ENCODE measurements at places on chromosomes 4 and X. TPM values are rescaled to one million over a fixed set of nuclear protein-coding genes. Genes with fewer than 3 reads are reported as not detected.
A peak's percentile ranks its signal among the peaks of the same experiment; 100 is the strongest.

The RIPPLY1 gene
- not detected for total RNA-seq

- peak; percentile 36 for DNase-seq
Measured at GRCh38 chrX:33725535-33726210, 406.4 kb downstream of the FAM47A start.

The MAGEB2 gene
- total RNA-seq, result not detected

DNA sequence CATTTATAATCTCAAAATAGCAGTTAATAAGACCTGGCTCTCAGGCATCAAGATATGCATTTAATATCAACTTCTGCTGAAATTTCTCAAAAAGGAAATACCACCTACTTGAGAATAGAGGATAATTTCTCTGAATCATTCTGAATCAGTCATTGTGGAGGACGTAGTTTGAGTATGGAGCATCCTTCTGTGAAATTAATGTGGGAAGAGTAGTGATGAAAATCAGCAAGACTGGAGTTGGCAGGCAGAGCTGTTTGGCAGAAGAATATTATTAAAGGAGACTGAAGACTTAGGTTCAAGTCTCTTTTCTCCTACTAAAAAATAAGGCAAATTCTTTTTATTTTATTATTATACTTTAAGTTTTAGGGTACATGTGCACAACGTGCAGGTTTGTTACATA lies 325.6 kb upstream of the ATOH1 start:
- no peak for DNase-seq

DNA sequence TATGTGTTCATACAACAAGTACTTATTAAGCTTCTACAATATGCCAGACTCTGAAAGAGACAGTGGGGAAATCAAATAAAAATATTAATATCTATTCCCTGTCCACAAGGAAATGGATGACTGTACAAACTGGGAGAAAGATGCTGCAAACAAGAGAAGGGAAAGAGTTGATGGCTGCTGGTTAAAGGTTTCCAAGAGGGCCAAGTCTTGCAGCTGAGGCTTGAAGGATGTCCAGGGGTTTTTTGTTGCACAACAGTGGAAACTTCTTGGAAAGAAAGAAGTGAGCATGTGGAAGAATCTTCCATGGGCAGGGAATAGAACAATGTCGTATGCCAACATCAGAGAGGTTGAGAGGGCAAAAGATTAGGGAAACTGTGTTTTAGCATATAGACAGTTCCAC lies 95.8 kb downstream of the MID1 start:
- DNase-seq, result no peak

- peak; percentile 43 for DNase-seq
Measured at GRCh38 chr4:158176108-158176507, 3.3 kb upstream of the GASK1B start.

The PABPC1L2B gene
- total RNA-seq, result not detected

The MND1 gene
- total RNA-seq, result 9.0 TPM

DNA sequence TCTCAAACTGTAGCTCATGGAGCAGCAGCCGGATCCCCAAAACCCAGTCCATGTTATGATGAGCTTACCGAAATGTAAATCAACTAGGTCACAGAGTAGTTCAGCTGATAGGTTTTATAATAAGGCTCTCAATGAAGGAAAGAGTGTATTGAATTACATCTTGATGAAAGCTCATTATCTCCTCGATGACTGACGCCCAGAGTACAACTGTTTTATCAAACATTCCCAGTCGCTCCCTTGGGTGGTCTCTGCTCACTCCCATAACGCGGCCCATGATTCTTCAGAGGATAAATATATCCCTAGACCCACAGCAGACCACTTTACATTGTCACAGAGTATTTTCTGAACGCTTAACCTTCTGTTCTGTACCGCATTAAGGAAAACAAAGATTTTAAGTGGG lies 452.3 kb upstream of the GALNT7 start:
- DNase-seq, result no peak

The ARHGAP10 gene
- 17.5 TPM for total RNA-seq
